GM19239 (cell line): ENCODE measurements at places on chromosomes 6 and 20.

- DNase-seq = no peak
Observed at GRCh38 chr20:59966428-59966827, 8.2 kb downstream of the CDH26 start.

- DNase-seq = no peak
Observed at GRCh38 chr6:67331304-67331703, 1303.8 kb upstream of the ADGRB3 start.

- DNase-seq = no peak
Observed at GRCh38 chr6:52503851-52504781, 72.7 kb downstream of the TRAM2 start.

DNA sequence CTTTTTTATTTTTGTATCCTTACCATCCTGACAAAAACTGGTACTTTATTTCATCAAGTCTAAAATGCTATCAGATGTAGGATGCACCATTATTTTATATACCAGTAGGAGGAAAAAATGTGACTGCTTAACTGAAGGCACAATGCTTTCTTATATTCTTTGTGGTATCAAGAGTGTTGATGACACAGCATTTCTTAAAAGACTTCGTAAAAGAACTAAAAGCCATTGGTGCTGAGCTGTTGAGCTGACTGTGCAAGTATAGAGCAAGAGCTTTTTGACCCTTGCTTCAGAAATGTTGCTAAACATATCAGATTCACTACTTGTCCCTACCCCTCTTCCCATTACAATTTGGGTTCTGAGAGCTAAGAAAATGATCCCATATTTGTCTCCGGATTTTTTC lies 17.5 kb downstream of the SF3B5 start:
- no peak for DNase-seq

DNA sequence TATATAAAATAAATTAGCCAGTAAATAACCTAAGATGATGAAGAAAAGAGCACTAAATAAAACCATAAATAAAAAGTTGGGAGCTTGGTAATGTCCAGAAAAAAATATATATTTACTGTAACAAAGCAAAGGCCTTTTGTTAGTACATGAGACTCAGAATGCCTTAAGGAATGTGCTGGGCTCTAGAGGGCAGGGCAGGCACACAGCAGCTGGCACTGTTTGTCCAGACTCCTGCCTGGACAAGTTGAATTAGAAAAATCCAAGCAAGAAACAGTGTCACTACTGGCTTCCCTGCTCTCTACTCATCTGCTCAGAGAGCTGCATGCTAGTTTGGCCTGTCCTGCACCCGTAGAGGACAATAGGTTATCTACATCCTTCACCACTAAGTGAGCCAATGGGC lies 8.8 kb downstream of the DEFB129 start:
- no peak for DNase-seq

GRCh38 chr20:48616481-48616880 lies 211.3 kb downstream of the PREX1 start:
- DNase-seq = no peak

DNA sequence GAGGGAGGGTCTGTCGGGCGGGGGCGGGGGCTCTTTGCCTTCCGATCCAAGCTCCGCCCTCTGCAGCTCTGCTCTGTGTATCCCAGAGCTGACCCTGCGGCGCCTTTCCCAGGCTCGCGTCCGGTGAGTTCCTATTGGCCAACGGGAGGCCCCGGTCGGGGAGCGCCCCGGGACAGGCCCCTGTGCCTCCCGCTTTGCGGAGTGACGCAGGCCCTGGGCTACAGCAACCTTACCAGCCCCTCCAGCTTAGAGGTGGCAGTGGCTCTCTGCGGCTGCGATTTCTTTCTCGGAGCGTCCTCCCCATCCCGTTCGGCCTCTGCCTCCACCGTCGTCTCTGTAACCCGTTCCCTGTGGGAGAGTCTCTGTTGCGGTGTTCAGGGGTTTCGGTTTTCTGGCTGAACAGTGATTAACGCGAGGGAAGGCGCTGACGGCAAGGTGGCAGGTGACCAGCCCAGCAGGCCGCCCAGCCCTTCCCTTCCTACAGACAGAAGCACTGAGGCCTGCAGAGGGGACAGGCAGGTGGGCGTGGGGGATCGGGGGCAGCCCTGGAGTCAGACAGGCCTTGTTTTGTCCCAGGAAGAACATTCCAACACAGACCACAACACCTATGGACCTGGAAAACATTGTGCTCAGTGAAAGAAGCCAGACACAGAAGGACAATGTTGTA lies 18.1 kb upstream of the CEBPB start:
- no peak for DNase-seq

DNA sequence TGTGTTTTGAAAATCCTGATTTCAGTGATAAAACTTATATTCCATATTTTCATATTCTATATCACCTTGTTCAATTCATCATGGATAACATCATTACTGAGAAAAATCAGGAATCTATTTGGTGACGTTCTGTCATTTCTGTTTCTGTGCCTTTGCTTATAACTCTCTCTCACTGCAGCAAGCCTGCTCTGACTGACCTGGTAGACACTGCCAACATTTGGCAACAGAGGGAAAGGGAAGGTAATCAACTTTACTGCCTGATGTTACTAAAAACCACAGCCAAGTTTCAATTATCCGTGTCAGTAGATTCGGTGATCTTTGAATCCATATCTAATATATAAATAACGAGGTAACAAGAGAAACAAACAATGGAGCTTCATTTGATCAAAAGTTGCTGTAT lies 501.9 kb downstream of the LMBRD1 start:
- DNase-seq = no peak

GRCh38 chr6:37535428-37535758 lies 35.7 kb upstream of the CCDC167 start:
- no peak for DNase-seq

- no peak for DNase-seq
Observed at GRCh38 chr6:126786262-126786661, 332.2 kb upstream of the RSPO3 start.

DNA sequence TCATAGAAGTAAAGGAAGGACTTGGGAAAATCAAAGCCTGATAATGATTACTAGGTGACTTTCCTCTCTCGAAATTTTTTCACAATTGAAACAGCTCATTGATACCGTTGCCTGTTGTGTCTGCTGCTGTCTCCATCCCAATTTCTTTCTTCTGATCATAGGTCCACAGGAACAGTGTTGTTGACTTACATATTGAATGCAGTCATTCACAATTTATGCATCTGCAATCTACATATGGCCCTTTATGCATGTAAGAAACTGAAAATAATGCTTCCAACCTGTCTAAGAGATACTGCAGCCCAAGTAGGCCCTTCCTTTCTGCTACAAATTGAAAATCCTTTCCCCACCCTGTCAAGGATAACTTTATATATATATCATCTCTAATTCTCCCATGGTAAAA lies 381.3 kb downstream of the PKHD1 start:
- DNase-seq = no peak

DNA sequence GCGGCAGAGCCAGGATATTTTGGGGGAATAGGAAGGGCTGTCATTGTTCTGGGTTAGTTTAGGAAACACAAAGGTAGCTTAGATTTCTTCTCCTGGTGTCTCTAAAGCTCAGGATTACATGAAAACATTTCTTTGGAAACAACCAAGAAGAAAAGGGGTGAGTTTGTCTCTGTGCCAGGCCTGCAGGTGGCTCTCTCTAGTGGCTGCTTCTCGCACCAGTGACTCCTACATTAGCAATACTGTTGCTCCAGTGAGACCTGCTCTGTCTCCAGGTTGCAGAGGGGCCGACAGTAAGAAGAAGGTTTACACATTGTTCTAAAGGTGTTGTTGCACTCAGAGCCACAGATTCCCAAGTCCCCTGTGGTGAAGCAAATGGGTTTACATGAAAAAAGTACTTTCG lies 104.6 kb upstream of the GLP1R start:
- DNase-seq = no peak

GRCh38 chr6:158142789-158143188 lies 25.3 kb downstream of the SERAC1 start:
- DNase-seq = no peak

DNA sequence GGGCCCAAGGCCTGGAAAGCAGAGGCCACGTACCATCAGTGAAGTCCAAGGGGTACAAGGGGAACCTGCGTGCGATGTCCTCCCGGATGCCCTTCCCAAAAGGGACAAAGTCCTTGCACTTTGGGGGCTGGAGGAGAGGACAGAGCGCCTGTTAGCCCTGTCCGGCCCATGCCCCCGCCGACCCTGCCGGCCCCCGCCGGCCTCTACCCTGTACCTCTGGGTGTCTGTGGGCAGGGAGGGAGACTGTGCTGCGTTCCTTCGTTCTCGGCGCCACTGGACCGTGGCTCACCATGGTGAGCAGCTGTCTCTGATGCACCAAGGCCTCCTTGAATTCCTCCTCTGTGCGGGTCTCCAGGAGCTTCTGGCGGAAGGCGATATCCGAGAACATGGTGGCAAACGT lies 7.9 kb downstream of the SLC4A11 start:
- no peak for DNase-seq

- DNase-seq = peak; percentile 58
Observed at GRCh38 chr20:20668639-20669038, 43.8 kb downstream of the RALGAPA2 start.

- no peak for DNase-seq
Observed at GRCh38 chr6:72905705-72906478, 284.0 kb downstream of the KCNQ5 start.

GRCh38 chr6:106070636-106071035 lies 15.5 kb upstream of the PRDM1 start:
- DNase-seq = no peak

DNA sequence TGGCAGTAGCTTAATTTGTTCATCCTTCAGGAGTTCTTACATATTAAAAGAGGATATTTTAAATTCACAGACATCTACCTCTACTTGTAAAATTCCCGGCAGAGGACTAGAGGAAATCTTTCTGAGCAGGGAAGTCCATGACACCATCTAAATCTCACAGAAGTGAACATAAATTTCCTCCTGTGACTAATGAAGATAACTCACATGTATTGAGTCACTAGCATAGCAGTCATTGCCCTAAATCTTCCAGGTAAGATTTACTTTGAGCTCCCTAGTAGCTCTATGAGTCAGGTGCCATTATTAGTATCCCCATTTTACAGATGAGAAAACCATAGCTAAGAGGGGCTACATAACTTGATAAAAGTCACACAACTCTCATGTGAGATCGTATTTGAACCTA lies 1058.6 kb upstream of the FLRT3 start:
- DNase-seq = no peak

DNA sequence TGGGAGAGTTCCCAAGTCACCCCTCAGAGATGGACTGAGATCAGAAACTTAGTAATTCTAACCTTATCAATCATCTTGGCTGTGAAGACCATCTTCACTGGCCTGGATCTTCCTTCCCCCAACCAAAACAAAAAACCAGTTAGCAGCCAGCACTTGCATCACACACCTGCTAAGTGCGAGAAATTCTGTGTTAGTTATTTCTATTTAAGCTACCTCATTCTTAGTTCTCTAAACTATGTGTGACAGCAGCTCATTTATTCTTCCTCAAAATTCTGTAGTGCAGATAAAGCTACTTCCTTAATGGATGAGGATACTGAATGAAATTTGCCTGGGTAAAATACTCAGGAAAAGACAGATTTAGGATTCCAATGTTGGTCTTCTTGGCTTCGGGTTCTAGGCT lies 18.2 kb upstream of the TAGAP start:
- no peak for DNase-seq

DNA sequence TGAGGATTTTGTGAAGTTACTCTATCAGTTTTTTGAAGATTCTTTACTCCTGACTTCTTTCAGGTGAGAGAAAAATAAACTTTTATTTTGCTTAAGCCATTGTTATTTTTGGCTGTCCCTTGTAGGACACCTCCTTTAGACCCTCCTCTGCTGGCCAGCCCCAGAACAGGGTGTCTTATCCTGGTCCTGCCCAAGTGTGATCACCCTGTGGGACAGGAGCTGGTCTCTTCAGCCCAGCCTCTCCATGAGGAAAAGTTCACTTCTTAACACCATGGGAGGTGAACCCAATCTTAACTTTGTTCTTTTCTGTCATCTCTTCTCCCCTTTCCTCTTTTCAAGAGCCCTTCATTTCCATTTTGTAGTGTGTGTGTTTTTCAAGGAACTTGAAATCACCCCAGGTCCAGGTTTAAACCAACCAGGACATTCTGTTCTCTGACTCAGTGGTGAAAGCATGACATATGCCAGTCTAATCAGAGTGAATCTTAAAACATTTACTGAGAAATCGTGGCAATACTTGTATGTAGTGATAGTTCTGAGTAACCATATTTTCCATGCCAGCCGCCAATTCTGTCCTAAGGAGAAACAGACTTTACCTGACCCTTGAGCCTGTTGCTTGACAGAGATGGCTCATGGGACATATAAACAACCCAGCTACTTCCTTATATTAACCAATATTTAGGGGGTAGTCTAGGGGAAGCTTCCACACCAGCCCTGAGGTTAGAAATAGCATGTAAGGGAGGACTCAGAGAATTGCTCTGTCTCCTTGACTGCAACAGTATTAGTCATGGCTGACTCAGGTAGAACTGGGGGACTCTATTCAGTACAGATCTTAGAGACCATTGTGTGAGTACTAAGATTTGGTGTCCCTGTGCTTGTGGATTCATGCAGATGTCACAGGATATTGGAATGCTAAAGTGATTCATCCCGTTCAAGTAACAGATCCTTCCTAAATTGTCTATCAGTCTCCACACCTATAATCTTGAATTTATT lies 48.8 kb downstream of the FLRT3 start:
- DNase-seq = no peak

- DNase-seq = no peak
Observed at GRCh38 chr20:1757072-1757471, 99.5 kb upstream of the SIRPG start.

DNA sequence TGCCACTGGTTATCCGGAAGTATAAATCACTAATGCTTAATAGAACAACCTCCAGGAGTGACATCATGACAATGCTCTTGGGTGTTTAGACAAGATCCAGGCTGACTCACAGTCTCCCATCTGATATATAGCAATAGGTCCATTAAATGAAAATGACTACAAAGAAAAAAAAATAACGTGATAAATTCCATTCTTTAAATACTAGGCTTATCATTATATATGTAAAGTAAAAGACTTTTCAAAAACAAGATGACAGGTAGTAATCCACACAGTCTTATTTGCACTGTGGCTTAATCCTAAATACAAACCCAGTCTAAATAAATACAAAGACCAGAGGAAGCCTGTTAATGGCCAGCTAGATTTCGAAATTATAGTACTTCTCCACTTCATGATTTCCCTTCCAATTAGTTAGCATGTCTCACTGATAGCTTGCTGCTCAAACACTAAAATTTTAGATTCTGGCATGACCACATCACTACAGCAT lies 149.1 kb upstream of the BEND3 start:
- no peak for DNase-seq

DNA sequence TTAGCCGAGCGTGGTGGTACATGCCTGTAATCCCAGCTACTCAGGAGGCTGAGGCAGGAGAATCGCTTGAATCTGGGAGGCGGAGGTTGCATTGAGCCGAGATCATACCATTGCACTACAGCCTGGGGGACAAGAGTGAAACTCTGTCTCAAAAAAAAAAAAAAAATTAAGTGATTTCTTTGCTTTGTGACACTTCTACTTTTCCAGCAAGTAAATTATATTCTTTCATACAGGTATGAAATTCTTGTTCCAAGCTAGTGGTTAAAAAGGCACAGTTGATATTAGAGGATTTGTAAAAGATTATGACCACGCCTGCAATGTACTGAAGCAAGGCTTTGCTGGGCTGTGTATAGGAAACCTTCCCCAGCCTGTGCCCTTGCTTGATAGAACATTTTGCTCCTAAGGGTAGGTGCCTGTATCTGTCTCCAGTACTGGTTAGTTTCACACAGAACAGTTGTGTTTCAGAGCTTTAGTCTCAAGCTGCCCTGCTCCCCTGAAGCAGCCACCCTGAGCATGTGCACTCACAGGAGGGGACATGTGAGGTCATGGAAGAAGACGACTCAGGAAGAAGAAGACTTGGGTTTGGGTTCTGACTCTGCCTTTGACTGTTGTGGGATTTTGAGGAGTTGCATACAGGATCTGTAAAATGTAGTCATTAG lies 10.2 kb downstream of the PTPN1 start:
- no peak for DNase-seq

GRCh38 chr6:161094955-161095354 lies 103.4 kb downstream of the MAP3K4 start:
- DNase-seq = no peak
